ENCODE measurements at places on chromosomes 6 and 20.
A peak's percentile ranks its signal among the peaks of the same experiment; 100 is the strongest.

- DNase-seq = no peak
These were observed 329.2 kb downstream of the DHX35 start for GRCh38 chr20:39291301-39291700.

DNA sequence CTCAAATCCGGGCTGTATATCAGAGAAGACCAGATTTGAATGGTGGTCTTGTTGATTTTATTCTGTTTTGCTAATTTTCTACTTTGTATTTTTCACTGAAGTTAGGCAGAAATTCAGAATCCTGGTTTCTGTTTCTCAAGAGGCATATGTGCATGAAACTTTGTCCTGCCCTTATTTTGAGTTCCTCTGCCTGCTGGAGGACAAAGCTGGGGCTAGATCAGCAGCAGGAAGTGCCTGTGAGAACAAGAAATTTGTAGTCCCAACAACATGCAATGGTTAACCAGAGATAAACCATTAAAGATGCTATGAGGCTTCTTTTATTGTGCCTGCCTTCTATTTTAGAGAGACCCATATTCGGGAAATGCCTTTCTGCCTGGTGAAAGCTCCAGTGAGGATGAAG, 37.1 kb downstream of the BEND6 start:
- DNase-seq = no peak

- no peak for DNase-seq
These were observed 158.3 kb downstream of the DOK5 start for GRCh38 chr20:54633374-54634355.

- no peak for DNase-seq
These were observed 32.7 kb downstream of the TRDN start for GRCh38 chr6:123604067-123604466.

DNA sequence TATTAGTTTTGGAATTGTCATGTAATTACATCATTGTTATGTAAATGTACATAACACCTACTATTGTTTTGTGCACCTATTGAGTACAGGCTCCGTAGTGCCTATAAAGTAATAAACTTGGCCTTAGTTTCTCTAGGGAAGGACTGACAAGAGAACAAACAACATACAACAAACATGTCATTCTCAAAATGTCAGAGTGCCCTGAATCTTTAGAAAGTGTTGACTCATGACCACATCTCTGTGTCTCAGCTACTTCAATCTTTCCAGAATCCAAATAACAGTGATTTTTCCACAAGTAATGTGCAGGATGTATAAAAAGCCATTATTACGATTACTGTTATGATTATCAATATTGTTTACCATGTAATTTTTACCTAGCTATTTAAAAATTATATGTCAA, 17.2 kb downstream of the LAMP5 start:
- DNase-seq = no peak

- DNase-seq = no peak
These were observed 40.1 kb downstream of the PHACTR3 start for GRCh38 chr20:59644371-59644939.

DNA sequence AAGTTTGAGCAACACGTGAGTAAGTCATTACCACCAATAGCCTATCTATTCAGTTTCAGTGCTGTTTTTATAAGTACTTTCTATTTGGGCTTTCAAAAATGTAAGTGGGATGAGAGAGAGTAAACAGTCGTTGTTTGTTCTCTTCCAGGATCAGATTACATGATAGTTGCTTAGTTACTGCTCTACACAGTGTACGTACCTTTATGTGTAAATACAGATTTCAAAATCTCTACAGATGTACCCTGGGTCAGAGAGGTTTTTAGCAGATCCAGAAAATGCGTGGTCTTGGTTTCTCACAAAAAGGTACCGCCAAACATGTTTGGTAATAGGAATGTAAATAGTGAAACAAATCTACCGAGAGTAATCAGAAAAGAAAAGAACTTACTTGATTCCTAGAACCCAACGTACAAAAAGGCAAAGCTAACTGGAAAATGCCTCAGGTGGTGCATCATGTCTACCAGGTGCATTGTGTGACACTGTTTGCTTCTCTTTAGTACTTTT, 421.1 kb downstream of the BCKDHB start:
- no peak for DNase-seq

DNA sequence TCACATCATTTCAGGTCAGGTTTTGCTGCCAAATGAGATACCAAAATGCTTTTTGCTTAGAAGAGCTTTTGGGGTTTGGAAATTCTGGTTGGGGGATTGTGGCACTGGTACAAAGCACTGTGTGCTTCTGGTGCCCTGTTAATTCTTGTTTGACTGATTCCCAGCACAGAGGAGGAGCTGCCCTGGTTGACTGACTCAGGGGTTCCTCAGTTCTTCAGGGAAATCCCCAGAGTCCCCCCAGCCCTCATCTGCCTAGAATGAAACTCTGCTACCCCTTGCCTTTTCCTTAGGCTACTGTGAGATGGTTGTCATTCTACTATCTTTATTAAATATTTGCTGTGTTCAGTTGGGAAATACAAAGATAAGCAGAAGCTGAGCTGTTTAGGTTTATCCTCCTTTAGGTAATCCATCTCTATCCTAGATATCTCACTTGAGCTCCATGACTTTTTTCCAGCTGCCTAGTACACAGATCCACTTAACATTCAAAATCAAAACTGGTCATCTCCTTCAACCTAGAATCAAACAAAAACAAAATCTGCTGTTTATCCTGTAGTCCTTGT, 24.9 kb upstream of the TSPYL1 start:
- no peak for DNase-seq

DNA sequence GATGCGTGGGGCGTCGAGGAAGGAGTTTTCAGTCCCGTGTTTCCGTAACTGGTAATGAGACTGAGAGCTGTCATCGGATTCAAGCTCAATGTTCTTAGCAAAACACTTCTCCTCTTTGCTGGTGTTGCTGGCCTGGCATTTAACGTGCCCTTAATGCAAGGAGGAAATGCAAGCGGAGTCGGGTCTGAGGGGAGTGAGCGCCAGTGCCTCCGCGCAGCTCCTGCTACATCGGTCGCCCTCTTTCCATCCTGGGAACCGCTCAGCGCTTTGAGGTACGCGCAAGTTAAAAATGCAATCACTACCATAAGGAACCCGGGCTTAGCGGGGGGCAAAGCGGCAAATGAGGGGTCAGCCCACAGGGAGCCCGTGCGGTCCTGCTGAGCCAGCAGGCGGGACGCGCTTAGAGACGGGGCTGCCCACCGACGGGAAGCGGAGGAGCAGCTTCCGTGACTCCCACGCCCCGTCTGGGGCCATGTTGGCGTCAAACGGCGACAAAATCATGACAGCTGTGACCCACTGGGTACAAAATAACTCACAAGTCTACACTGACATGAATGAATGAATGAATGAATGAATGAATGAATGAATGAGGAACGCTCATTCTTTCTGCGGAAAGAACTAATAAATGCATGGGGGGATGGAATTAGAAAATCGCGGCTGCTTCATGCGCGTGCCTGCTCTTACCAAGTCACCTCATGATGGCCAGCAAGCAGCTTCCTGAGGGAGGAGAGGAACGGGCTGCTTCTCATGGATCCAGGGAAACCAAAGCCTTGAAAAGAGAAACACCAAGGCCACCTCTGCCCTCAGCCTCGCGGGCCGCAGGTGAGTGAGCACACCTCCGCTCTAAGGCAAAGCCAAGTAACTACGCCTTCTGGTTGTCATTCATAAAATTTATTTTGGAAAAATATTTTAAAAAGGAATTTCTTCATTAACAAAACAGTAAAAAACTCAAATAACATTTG, 9.3 kb downstream of the DLL1 start:
- DNase-seq = no peak

GRCh38 chr6:125004198-125004597, 42.0 kb downstream of the RNF217 start:
- no peak for DNase-seq

- DNase-seq = no peak
These were observed 2.9 kb upstream of the BMP7 start for GRCh38 chr20:57269148-57269984.

DNA sequence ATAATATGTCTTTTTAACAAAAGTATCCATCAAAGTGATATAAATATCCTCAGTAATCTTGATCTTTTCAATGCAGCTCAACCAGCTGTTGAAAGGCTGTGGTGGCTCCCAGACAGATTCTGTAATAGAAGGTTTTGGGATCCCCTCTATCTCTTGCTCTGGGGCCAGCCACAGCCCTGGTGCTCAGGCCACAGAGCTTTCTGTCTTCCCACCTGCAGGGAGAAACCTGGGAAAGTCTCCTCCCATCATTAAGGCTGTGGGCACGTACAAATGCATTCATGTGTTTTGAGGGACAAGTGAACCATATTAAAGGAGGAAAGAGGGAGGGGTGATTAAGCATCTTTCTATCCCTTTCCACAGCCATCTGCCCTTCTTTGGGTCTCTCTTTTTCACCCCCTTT, 183.1 kb downstream of the PRDM13 start:
- DNase-seq = no peak

GRCh38 chr6:129141499-129141898, 258.6 kb downstream of the LAMA2 start:
- DNase-seq = no peak

DNA sequence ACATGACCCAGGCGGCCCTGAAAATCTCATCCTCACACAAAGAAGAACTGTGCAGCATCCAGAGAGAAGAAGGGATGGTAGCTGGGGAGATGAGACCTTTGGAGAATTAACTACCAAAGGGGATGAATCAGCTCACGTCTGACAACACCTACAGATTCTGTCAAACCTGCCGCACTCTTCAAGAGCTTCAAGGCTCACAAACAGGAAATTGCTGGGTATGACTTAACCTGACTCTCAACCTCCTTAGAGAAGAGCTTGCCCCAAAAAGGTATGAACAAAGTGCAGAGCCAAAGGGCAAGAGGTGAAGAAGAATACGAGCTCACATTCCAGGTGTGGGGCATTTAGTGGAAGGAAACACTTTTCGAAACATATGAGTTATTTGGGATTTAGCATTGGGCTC, 139.8 kb downstream of the BACH2 start:
- peak; percentile 24 for DNase-seq

GRCh38 chr6:159640322-159640721, 52.7 kb downstream of the SOD2 start:
- DNase-seq = no peak

DNA sequence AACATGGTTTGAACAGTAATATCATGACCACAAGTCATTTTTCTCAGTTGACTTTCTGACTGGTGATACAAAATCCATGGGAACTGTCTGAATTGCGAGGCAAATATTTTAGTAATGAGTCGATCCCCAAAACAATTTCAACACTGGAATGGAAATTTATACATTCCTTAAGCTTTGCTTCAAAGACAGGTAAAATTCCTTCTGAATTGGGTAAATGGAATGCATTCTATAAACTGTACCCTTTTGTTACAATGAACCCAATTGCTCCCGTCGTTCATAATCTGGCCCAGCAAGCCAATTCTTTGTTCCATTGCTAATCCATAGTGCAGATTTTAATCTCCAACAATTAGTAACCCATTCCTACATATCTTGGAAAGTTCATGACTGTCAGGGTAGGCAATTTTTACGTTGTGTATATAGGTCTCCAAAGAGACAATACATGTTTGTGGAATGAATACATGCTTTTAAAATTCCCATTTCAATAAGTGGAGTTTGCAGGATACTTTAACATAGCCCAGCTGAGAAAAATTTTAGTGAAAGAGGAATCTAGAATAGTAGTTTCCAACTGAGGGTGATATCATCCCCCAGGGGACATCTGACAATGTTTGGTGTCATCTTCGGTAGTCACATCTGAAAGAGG, 32.7 kb downstream of the CYP24A1 start:
- no peak for DNase-seq

DNA sequence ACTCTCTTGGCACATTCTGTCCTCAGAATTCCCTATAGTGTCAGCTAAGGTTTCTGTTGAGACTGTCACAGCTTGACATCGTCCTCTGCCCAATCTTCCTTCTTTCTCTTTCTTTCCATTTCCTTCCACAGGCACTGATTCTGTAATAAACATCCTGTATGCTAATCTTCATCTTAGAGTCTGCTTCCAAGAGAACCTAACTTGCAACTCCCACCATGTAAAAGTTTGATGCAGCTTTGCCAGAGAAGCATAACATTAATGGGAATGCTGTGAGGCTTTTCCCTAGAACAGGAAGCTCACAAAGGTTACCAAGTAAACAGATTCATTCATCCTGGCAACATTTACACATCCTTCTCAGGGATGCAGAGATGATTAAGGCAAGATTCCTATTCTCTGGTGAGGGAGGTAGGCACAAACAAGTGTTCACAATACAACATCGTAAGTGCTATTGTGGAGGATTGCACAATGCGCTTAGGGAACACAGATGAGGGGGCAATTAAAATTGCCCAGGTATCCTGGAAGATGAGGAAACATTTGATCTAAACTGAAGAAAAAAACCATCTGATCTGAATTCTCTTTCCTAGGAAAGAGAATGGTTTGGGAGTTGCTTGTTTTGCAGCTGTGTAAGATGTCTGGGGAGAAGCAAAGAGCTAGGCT, 74.7 kb downstream of the GRM1 start:
- no peak for DNase-seq

DNA sequence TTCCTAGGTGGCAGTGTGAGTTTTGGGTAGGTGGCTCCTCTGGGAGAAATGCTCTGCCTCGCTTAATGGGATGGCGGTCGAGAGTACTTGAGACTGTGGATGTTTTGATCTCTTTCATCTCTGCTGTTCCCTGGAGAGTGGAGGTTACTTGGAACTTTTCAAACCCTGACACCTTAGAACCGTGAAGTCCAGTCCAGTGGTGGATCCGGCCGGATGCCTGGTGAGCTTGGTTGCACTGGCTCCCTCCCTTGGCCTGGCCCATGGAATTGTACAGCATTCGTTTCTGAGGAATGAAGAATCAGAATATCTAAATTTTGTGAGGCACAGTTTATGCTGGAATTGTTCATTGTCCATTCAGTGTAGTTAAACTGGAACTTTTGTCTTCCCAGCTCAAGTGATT, 51.0 kb downstream of the CSE1L start:
- DNase-seq = no peak

GRCh38 chr6:154478021-154478700, 32.3 kb downstream of the CNKSR3 start:
- DNase-seq = no peak

DNA sequence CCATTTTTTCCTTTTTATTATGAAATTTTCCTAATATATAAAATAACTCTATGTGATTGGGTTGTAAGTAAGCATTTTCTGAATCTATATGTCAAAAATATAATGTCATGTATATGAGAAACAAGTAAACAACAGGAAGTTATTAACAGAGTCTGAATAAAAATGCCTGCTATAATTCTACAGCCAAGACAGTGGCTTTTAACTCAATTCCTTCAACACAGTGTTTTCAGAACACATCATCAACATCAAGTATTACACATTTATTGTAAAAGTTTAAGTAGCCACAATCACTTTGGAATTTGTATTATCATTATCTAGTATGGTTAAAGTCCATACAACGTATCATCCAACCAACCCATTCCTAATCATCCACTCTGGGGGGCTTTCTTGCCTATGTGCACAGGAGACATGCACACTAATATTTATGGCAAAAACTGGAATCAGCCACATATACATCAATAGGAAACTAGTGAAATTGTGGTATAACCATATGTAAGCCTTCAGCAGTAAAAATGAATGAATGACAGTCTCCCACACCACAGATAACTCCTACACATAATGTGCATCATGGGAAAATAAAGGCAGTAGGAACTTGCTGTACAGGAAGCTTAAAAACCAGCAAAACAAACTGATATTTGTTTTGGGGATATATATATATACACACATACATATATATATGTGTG, 6.9 kb upstream of the HLA-A start:
- no peak for DNase-seq

- DNase-seq = no peak
These were observed 21.7 kb downstream of the SERPINB9 start for GRCh38 chr6:2881423-2881822.

GRCh38 chr6:44306710-44307109, 6.4 kb downstream of the AARS2 start:
- no peak for DNase-seq

All from T-helper 1 cell (primary cell).